ENCODE measurements at places on chromosomes 1 and 21. TPM values are rescaled to one million over a fixed set of nuclear protein-coding genes. Genes with fewer than 3 reads are reported as not detected.

Gene ZSWIM5
- total RNA-seq, result 3.3 TPM

Gene AADACL4
- not detected for total RNA-seq

Gene MMEL1
- total RNA-seq, result not detected

Gene S100A7
- not detected for total RNA-seq

Gene SLC19A2
- 47.7 TPM for total RNA-seq

Gene ZBTB18
- total RNA-seq, result 12.5 TPM

Gene F13B
- not detected for total RNA-seq

Gene VAMP3
- total RNA-seq, result 99.9 TPM

Gene PCP4
- 130 TPM for total RNA-seq

Gene AMY1B
- total RNA-seq, result not detected

Gene PLXNA2
- 38.3 TPM for total RNA-seq

Gene ZNF281
- total RNA-seq, result 13.3 TPM

Gene NUDT4B
- 73.1 TPM for total RNA-seq

Gene LCE2B
- total RNA-seq, result not detected

Gene HSPB7
- 300 TPM for total RNA-seq

Gene WNT9A
- 14.0 TPM for total RNA-seq

Gene FMO1
- total RNA-seq, result 0.81 TPM

Gene CFAP74
- total RNA-seq, result not detected

Gene COL9A2
- total RNA-seq, result 12.0 TPM

Gene RGS13
- not detected for total RNA-seq

Gene SYT14
- not detected for total RNA-seq
